ENCODE measurements at places on chromosomes 6 and 20.

DNA sequence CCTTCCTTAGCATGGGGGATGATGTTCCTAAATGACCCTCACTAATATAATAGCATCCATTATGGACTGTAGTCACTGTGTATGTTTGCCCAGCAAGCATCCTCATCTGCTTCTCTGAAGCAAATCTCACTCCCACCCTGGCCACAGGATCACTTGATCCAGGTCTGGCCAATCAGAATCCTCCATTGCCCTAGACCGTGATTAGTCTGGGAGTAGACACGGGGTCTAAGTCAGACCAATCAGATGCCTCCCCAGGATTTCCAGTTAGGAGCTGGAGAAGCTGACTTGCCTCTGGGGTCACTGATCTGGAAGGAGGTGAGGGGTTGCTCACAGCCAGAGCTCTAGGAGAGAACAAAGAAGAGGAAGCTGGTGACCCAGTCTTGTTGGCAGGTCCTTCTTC lies 153.9 kb downstream of the DHX35 start:
- DNase-seq: no peak

DNA sequence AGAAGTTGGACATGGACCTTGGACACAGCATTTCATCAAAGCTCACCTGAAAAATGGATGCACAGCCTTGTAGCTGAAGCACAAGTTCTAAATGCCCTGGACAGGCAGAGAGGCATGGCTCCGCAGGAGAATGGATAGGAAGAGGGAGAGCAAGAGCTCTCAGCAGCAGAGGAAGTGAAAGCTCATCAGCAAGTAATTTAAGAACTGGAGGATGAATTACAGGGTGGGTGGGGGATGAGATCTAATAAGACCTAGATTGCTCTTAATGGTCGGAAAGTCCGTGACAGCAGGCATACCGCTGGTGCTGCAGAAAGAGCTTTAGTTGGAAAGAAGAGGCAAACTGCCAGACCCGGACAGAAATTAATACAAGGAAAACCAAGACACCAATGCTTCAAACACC lies 37.3 kb upstream of the SAYSD1 start:
- no peak for DNase-seq

GRCh38 chr20:41290804-41291389 lies 26.6 kb downstream of the ZHX3 start:
- DNase-seq: no peak

DNA sequence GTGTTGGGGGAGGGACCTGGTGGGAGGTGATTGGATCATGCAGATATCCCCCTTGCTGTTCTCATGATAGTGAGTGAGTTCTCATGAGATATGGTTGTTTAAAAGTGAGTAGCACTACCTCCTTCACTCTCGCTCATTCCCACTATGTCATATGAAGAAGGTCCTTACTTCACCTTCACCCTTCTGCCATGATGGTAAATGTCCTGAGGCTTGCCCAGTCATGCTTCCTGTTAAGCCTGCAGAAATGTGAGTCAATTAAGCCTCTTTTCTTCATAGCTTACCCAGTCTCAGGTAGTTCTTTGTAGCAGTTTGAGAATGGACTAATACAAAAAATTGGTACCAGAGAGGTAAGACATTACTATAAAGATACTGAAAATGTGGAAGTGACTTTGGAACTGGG lies 425.9 kb downstream of the HTR1B start:
- DNase-seq: no peak

- no peak for DNase-seq
These were observed 1590.1 kb downstream of the HACE1 start for GRCh38 chr6:103269581-103269980.

DNA sequence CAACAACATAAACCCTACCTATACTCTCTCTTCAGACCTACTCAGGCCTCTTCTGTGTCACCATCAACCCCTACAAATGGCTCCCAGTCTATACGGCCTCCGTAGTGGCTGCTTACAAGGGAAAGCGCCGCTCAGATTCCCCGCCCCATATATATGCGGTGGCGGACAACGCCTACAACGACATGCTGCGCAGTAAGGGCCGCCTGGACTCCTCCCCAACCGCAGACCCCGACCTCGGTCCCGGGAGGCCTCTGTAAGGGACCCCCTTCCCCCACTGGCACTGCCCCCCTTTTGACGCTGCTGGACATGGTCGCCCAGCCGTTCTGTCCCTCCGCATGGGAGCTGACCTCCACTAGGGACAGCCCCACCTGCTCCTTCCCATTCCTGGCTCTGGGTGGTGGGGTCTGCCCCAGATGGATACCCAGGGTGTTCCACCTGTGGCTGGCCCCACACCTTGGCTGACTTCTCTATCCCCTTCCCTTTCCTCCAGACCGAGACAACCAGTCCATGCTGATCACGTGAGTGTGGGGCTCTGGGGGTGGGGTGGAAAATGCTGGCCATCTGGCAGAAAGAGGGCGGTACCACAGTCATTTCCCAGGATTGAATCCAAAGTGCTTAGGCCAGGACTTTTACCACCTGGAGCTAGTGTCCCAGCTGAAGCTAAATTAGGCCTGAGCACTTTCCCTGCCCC lies 25.0 kb downstream of the MYH7B start:
- DNase-seq: no peak

DNA sequence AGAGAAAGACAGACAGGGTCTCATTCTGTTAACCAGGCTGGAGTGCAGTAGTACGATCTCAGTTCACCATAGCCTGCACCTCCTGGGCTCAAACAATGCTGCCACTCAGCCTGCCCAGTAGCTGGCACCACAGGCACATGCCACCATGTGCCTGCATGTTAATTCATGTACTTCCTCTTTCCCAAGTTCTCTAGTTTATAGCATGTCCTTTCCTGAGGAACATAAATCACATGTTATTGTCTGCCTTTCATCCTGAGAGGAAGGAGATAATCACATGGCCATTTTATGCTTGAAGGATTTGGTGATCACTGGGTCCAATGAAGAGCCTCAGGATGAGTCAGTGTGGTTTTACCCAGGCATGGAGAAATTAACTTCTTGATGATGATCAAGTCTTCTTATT lies 47.9 kb downstream of the COL11A2 start:
- DNase-seq: no peak

GRCh38 chr20:55919319-55919718 lies 86.0 kb downstream of the CBLN4 start:
- no peak for DNase-seq

- no peak for DNase-seq
These were observed 25.0 kb downstream of the TAF8 start for GRCh38 chr6:42075159-42075838.

GRCh38 chr6:2600363-2600762 lies 150.4 kb downstream of the MYLK4 start:
- DNase-seq: no peak

GRCh38 chr20:61049684-61050083 lies 202.4 kb upstream of the CDH4 start:
- DNase-seq: no peak

GRCh38 chr20:57735831-57736737 lies 26.3 kb upstream of the PMEPA1 start:
- DNase-seq: no peak

DNA sequence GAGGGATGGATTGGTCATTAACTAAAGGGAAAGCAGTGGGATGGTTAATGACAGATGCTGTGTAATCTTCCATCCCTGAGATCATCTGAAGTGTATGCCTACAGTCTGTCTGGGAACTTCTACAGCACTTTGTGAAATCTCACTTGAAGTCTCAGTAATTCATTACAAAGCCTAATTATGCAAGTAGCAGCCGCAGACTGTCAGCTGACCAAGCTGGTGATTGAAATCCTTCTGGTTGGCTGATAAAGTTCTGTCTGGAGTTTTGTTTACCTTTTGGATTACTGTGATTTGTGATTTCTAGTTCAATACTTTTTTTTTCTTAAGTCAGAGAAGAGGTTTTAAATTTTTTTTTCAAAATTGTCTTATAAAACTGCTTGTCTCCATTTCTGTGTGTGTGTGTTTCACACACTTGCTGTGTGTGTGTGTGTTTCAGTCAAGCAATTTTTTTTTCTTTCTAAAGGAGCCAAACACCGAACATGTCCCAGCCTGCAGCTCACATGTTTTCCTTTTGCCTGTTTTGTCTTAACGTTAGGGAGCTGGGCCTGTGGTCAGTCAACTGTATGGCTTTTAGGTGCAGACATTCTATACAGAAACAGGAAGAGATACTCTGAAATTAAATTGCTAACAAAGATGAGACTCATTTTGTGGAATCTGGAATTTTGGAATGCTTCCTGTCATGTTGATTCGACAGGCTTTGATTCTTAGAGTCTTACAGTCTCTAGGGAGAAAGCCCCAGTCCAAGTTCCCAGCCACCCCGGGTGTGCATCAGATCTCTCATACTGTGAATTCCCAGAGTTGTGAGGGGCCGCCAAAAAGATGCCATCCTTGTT lies 28.5 kb upstream of the ADGRF4 start:
- no peak for DNase-seq

DNA sequence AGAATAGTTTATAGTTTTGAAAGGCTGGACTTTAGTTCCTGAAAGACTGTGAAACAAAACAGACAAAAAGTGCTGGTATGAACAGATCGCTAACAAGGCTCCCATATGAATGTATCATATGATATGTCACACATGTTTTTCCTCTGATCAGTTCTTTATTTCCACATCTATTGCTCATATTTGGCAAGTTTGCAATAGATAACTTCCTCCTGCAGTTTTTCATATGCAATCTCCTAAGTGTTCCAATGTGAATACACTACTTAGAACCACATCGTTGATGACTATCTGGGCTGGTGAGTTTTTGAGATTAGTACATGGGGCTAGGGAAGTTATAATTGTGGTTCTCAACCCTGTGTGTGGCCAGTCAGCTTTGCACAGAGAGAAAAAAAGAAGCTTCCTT lies 23.1 kb downstream of the CRYBG1 start:
- no peak for DNase-seq

DNA sequence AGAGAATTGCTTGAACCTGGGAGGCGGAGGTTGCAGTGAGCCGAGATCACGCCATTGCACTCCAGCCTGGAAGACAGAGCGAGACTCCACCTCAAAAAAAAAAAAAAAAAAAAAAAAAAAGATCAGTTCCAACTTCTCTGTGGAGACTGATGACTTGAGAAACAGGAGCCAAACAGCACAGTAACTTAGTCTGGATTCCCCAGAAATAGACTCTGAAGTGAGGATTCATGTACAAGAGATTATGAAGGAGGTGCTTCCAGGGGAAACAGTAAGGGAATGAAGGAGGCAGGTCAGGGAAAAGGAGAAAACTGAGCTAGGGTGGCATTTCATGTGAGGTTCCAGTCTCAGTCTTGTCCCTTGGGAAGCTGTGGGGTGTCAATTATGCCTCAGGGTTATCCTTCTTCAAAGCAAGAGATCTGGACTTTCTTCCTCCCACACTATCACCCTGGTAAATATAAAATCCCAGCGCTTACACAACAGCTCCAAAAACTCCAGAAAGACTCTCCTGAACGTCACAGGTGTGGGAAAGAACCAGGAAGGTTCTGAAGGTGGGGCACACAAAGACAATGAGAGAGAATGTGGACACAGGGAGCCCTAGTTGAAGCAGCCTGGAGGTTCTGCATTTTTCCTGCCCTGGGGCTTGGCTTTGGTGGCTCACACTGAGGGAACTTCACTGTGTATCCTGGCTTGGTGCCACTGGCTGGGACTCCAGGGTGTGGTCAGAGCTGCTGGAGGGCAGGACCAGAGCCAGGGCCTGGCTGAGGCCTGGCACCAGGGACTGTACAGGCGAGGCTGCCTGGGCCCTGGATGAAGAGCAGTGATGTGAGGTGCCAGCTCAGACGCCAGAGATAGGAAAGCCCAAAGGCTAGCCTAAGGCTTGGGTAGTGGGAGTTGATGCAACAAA lies 46.8 kb downstream of the PCNA start:
- no peak for DNase-seq

DNA sequence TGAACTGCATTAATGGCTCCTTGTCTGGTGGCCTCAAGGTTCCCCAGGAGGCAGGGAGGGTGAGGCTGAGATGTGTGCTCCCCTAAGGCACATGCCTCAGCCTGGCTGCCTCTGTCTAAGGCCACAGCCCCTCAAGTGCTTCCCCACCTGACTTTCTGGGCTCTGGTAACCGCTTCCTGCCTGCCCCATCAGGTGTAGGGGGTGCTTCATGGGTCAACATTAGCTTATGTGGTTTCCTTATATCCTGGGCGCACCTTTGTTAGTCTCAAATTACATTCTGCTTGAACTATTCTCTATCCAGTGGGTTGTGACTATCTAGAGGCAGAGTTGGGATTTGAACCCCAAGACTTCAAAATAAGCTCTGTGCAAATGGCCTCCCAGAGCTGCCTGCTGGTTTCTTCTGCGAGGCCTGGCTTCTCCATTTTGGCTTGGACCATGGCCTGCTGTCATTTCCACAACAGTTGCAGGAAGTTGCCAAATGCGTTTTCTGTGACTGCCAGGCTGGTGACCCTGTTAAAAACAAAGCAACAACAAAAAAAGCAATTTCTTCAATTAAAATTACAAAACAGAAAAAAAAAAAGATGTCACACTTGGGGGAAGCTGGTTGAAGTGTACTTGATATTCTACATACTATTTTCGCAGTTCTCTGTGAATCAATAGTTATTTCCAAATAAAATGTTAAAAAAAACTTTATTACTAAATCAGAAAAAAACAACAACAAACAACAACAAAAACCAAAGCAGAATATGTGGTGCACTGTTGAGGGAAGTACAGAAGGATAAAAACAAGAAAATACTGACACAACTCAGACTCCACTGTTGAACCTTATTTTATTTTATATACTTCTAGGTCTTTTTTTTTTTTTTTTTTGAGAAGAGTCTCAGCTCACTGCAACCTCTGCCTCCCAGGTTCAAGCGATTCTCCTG lies 20.0 kb upstream of the ZNFX1 start:
- DNase-seq: no peak

DNA sequence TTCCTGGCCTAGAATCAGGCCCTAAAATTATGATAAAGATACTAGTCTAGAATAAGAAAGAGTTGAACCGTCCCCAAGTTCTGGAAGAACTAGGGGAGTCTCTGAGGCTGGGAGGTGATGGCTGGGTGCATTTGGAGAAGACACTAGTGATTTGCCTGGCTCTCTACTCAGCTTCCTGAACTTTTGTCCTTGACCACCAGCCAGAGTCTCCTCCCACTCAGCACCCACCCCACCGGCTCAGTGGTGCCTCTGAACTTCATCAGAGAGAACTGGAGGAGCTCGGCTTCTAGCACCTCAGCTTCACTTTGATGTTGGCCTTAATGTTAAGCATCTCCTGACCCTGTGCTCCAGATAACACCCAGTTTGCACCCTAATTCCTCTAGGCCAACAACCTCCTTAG lies 73.0 kb downstream of the PERP start:
- DNase-seq: no peak

- DNase-seq: no peak
These were observed 4.4 kb upstream of the PRIM2 start for GRCh38 chr6:57313009-57313408.

- DNase-seq: no peak
These were observed 86.5 kb upstream of the MYL9 start for GRCh38 chr20:36454698-36455427.

DNA sequence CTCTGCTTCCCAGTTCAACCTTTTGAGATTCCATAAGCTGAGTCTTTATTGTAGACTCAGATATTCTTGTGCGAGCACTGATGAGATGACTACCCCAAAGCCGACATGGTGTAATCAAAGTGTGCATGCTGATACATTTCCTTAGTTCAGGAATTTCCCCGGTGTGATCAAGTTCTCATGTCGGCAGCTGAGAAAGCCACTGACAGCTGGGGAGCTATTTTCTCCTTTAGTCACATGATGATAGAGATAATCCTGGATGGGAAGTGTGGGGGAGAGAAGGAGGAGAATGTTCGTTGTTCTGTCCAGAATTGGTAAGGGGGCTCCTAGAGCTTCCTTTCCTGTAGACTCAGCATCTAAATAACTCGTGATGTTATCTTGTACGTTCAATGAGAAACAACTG lies 7.7 kb upstream of the CAP2 start:
- no peak for DNase-seq
